ENCODE measurements at places on chromosomes 7 and 10.

- DNase-seq, result no peak
These were observed 243.4 kb upstream of the FZD1 start for GRCh38 chr7:91020636-91021385.

GRCh38 chr7:21125297-21125696 lies 302.6 kb upstream of the SP4 start:
- DNase-seq, result no peak

DNA sequence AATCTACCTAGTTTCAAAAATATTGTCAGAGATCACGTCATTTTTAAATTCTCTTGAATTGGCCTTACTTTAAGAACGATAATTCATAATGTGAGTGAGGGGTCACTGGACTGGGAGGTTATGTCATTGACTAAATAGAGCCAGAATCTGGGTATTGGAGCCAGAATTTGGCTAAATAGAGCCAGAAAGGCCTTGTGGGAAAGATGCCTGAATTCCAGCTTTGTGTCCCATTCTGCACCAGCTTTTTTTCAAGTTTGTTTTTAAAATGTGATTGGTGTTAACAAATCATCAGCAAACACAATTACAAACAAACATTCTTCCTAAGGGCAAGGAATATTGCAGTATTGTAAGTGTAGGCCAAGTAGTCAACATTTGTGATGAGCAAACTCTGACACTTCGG lies 233.2 kb upstream of the PRKCQ start:
- no peak for DNase-seq

DNA sequence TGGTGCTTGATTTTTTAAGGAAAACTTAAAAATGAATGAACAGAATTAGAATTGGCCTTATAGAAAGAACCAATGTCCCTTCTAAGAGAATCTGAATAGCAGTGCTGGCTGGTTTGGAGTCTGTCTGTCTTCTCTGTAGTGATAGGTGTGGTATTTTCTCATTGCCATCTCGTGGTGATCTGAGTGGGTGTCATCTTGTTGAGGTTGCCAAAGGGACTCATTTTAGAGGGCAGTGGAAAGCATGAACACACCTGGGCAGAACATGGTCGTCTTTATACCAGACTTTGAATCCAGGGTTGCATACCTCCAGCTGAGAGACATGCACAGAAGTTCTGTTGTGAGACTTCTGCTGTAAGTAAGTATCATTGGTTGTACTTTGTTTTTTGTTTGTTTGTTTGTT lies 15.8 kb downstream of the CUL1 start:
- no peak for DNase-seq

DNA sequence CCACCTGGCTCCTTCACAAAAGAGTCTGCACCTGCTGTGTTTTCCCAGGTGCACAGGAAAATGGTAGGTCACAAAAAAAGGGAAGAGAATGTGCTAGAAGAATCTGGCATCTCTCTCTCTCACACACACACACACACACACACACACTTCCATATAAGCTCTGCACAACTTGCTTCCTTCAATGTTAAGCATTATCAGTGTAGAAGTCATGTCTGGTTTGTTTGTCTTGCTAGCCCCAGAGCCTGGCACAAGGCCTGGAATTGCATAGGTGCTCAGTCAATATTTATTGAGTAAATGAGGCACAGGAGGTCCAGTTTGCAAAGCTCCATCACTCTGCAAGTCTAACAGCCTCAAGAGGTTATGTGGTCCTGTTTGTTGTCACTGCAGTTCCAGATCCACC lies 867.3 kb upstream of the AUTS2 start:
- no peak for DNase-seq

- no peak for DNase-seq
These were observed 9.7 kb downstream of the INTS1 start for GRCh38 chr7:1494447-1494846.
